ENCODE measurements at places on chromosomes 16 and 17. TPM values are rescaled to one million over a fixed set of nuclear protein-coding genes. Genes with fewer than 3 reads are reported as not detected.

The JUP gene
- 1,050 TPM for total RNA-seq

The MINK1 gene
- 124 TPM for total RNA-seq

The KRT32 gene
- total RNA-seq = 0.80 TPM

The FOXL1 gene
- 0.08 TPM for total RNA-seq

The DNASE1L2 gene
- 0.12 TPM for total RNA-seq

Data from esophagus mucosa (tissue), 1 donor.